ENCODE measurements at places on chromosomes 1 and 21.

GRCh38 chr1:50959303-50959912 is 659 bp downstream of the FAF1 start:
- DNase-seq = no peak

DNA sequence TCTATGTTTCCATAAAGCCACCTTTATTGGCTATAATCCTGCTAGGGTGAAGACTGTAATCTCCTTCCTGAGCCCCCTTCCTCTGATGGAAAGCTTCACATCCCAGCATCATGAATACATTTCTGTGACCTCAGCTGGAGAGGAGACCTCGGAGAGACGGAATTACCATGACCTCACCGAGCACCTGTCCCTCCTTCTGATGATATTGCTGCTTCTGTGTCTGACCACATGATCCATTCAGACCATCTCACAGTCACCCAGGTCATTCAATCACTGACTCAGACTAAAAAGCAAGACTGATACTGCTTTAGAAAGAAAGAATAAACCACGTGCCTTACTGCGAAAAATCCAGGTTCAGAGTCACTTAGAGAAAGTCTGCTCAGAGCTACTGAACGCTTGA is 8.8 kb downstream of the KCND3 start:
- DNase-seq = no peak

GRCh38 chr1:204207136-204207616 is 6.6 kb downstream of the GOLT1A start:
- no peak for DNase-seq

DNA sequence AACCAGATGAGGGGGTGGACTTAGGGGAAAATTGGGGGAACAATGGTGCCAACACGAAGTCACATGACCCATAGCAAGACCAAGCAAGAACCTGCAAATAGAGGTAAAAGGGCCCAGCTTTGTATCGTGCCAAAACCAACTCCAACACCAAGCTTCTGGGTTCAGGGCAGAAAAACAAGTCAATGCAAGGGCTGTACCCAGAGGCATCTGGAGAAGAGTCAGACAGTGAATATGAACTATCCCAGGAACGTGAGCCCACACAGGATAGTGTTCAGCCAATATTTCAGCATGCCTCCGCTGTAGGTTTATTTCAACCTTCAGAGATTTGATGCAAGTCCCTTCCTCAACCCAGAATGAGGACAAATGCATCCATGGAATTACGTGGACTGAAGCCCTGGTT is 15.0 kb upstream of the ZMYM6 start:
- no peak for DNase-seq

DNA sequence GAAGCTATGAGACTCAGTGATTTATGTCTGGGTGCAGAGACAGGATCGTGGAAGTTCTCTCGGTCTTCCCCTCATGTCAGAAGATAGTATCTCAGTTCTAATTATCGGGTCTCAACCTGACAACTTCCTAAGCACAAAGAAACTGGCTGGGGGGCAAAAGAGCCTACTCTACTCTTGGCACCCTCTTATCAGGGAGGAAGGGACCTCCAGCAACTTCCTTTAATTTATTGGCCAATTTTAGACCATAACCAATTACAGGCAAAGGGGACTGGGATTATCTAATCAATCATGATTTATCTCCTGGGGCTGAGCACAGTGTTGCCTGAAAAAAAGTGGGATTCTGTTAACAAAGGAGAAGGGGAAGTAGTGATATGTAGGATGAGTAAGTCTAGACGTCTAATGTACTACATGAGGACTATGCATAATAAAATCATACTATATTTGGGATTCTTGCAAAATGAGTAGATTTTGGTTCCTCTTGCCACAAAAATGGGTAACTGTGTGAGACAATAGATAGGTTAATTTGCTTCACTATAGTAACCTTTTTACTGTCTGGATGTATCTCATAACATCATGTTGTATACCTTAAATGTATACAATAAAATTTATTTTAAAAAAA is 98.8 kb downstream of the ZFYVE9 start:
- DNase-seq = no peak

DNA sequence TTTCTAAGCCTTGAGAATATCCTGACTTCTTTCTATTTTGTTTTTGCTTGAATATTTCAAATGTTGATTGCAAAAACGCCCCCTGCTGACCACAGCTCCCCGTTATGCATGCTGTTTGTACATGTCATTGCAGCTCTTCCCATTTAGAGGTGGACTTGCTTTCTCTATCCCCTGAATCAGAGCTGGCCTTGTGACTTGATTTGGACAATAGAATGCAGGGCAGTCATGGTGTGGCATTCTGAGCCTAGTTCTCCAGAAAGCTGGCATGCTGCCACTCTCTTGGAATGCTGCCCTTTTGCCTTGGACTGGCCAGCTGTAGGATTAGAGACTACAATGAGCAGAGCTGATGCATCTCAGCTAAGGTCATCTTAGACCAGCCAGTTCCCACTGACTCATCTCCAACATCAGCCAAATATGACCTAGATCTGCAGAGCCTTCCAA is 1561.5 kb downstream of the MRPL39 start:
- peak; percentile 97 for DNase-seq

Measured in amygdala (tissue), 56 donors.